ENCODE measurements at places on chromosomes 5 and 9.

DNA sequence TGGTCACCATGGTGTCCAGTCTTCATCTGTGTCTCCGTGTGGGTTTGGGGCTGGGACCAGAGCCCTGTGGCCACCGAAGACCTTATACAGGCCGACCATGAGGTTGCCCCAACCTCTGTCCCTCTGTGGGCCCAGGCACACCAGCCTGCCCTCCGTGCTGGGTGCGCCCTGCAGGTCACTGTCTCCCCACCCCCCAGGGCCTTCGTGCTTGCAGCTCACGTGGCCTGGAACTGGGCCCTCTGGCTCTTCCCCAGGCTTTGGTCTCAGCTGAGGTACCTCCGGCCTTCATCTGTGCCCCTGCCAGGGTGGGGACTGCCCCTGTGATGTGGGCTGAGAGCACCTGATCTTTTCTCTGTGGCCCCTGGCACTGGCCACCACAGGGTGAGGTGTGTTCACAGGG is 92.1 kb downstream of the RXRA start:
- no peak for DNase-seq

- no peak for DNase-seq
Observed at GRCh38 chr9:88829276-88829675, 162.0 kb upstream of the S1PR3 start.

DNA sequence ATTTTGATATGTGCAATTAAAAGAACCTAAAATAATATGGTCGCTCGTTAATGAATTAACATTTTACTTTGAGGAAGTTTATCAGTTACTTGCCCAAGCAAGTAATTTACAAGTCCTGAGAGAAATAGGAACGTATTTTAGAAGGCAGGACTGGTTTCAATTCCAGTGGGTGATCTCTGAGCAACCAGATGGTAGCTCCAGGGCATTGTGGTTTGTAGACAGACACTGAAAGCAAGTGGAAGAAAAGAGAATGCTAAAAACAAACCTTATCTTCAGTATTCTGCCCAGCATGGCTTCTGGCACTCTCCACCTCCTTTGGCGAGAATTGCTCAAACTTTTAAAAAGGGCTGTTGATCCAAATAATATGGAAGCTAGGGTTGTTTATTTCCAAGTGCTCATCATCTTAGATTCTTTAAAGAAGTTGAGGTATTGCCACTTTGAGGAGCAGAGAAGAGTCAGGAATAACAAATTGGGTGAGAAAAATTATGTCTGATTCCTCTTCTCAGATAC is 31.8 kb upstream of the ERAP2 start:
- no peak for DNase-seq

GRCh38 chr5:154479160-154479943 is 1.3 kb upstream of the HAND1 start:
- DNase-seq, result no peak
